ENCODE measurements at places on chromosomes 11 and 22.

- H3K36me3 ChIP-seq, result no peaks in the 10 kb centered on the region
These were observed 13.5 kb downstream of the MS4A6A start for GRCh38 chr11:60169264-60169915.

GRCh38 chr22:23192558-23192957 is 12.2 kb downstream of the BCR start:
- no peaks in the 10 kb centered on the region for H3K4me1 ChIP-seq
- H3K27me3 ChIP-seq, result no peaks in the 10 kb centered on the region
- H3K27ac ChIP-seq, result no peak overlapping the region
- no peak overlapping the region for H3K4me3 ChIP-seq
- no peaks in the 10 kb centered on the region for H3K36me3 ChIP-seq

GRCh38 chr22:32058656-32059260 is 15.7 kb downstream of the SLC5A1 start:
- DNase-seq, result no peak
- H3K27ac ChIP-seq, result no peak overlapping the region
- H3K4me1 ChIP-seq, result peaks cover 18% of the 10 kb centered on the region
- no peak overlapping the region for H3K4me3 ChIP-seq

DNA sequence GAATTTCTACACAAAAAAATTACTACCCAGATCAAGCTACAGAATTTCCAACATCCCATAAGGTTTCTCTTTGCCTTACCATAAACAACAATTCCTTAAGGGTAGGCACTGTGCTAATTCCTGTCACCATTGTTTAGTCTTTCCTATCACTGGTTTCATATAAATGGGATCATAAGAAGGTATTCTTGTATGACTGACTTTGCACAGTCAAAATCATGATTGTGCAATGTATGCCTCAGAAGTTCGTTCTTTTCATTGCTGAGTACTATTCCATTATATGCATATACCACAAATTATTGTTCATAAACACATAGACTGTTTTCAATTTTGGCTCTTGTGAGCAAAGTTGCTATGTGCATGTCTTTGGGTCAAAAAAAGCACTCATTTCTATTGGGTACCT is 611.6 kb upstream of the CADM1 start:
- H3K27ac ChIP-seq, result no peak overlapping the region
- H3K4me3 ChIP-seq, result no peak overlapping the region
- no peaks in the 10 kb centered on the region for H3K36me3 ChIP-seq
- DNase-seq, result no peak
- no peaks in the 10 kb centered on the region for H3K4me1 ChIP-seq

GRCh38 chr11:128928400-128928799 is 14.3 kb downstream of the TP53AIP1 start:
- H3K27me3 ChIP-seq, result no peaks in the 10 kb centered on the region
- no peaks in the 10 kb centered on the region for H3K36me3 ChIP-seq
- H3K27ac ChIP-seq, result no peak overlapping the region
- H3K4me3 ChIP-seq, result no peak overlapping the region
- H3K4me1 ChIP-seq, result no peaks in the 10 kb centered on the region
- no peak for DNase-seq

DNA sequence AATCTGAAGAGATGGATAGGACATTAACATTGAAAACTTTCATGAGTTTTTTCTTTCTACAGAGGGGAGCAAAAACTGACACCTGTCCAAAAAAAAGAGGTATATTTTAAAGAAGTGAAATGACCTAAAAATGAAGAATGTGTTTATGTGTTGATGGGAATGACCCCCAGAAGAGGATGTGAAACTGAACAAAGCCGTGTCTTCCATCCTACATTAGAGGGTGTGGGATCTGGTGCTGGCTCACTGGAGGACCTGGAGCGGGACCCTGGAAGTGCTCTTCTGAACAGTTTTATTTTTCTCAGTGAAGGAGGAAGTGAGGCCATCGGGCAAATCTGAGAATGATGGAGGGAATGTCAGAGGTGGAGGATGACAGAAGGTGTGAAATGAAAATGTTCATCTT is 470.1 kb downstream of the NTM start:
- no peaks in the 10 kb centered on the region for H3K27me3 ChIP-seq
- no peak for DNase-seq
- H3K4me1 ChIP-seq, result no peaks in the 10 kb centered on the region
- no peak overlapping the region for H3K27ac ChIP-seq
- no peak overlapping the region for H3K4me3 ChIP-seq

GRCh38 chr11:68930991-68931855 is 27.5 kb downstream of the IGHMBP2 start:
- H3K36me3 ChIP-seq, result peaks cover 64% of the 10 kb centered on the region
- H3K27ac ChIP-seq, result no peak overlapping the region
- no peak for DNase-seq

- no peaks in the 10 kb centered on the region for H3K4me1 ChIP-seq
- no peaks in the 10 kb centered on the region for H3K36me3 ChIP-seq
- no peak overlapping the region for H3K4me3 ChIP-seq
- no peak for DNase-seq
- no peaks in the 10 kb centered on the region for H3K27me3 ChIP-seq
These were observed 582.9 kb downstream of the BRD1 start for GRCh38 chr22:49244466-49245420.

GRCh38 chr11:75208446-75208845 is 32.1 kb upstream of the TPBGL start:
- H3K4me1 ChIP-seq, result no peaks in the 10 kb centered on the region
- H3K27me3 ChIP-seq, result no peaks in the 10 kb centered on the region
- H3K4me3 ChIP-seq, result no peak overlapping the region
- no peak overlapping the region for H3K27ac ChIP-seq

- no peak overlapping the region for H3K4me3 ChIP-seq
- DNase-seq, result no peak
- peaks cover 26% of the 10 kb centered on the region for H3K4me1 ChIP-seq
- H3K27me3 ChIP-seq, result no peaks in the 10 kb centered on the region
- no peak overlapping the region for H3K27ac ChIP-seq
These were observed 19.4 kb downstream of the KREMEN1 start for GRCh38 chr22:29092243-29092642.
